ENCODE measurements at places on chromosomes 13 and 19. TPM values are rescaled to one million over a fixed set of nuclear protein-coding genes. Genes with fewer than 3 reads are reported as not detected.

DNA sequence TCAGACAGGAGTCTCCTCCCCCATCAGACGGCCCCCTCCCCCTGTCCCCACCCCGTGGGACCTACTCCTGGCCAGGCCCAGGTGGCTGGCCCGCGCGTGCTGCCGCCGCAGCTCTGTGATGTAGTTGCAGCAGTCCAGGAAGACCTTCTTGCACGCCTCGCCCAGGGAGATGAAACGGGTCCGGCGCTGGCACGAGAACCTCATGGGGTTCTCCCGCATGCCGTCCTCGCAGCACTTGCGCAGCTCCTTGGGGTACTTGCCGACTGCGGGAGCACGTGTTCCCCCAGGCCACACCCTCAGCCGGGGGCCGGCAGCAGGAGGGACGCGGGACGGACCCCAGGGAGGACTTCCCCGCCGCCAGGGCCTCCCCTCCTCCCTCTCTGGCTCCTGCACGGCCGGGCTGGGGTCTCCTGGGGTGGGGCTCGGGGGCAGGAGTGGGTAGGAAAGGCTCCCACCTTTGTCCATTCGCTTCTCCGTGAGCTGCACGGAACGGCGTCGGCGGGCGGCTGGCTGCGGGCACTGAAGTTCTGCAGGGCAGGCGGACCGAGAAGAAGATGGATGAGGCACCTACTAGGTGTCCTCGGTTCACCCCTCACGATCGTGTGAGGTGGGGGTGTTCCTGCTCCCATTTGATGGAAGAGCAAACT lies 13.3 kb downstream of the C3 start:
- no peak for DNase-seq
- H3K36me3 ChIP-seq: no peaks in the 10 kb centered on the region
- H3K4me3 ChIP-seq: no peak overlapping the region
- H3K4me1 ChIP-seq: no peaks in the 10 kb centered on the region
- H3K27ac ChIP-seq: no peak overlapping the region

GRCh38 chr13:83819156-83819555 lies 63.1 kb downstream of the SLITRK1 start:
- H3K4me1 ChIP-seq: no peaks in the 10 kb centered on the region
- no peak for DNase-seq
- no peak overlapping the region for H3K27ac ChIP-seq
- H3K27me3 ChIP-seq: no peaks in the 10 kb centered on the region
- H3K4me3 ChIP-seq: no peak overlapping the region
- H3K36me3 ChIP-seq: no peaks in the 10 kb centered on the region

- no peak overlapping the region for H3K4me3 ChIP-seq
- H3K4me1 ChIP-seq: no peaks in the 10 kb centered on the region
- H3K36me3 ChIP-seq: no peaks in the 10 kb centered on the region
- no peak for DNase-seq
Observed at GRCh38 chr19:40232479-40232878, 6.0 kb upstream of the CCNP start.

Gene STARD13
- total RNA-seq: 0.30 TPM
